GM10248 (cell line): ENCODE measurements at places on chromosomes 2 and 18.

DNA sequence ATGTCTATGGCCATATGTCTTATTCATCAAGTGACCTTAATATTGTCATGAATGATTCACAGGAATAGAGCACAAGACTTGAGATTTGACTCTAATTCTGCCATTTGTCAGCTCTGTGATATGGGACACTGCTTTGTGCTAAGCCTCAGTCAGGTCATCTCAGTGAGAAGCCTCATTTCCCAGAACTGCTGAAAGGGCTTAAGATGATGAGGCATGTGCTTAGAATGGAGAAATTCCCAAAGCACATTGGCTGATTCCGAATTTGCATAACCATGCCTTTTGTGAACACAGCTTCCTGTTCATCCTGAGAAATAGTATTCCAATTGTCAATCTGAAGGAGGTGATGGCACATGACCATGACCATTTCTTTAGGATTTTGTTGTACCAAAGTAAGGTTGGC is 218.1 kb downstream of the ALK start:
- DNase-seq, result no peak

DNA sequence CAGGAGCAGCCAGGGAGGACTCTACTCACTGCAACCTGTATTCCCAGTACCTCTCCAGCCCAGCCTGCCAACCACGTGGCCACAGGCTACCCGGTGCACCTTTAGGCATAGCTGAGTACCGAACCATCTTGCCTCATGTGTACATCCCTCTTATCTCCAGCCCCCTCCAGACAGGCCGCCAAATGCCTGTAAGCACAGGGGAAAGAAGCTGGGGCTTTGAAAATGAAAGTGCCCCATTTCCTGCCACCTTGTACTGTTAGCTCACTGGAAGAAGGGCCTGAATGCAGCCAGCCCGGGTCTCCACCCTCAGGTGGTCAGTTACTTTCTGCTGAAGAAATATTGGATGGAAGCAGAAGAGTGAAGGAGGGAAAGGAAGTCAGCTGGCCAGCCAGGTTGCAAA is 27.2 kb upstream of the RFX8 start:
- DNase-seq, result no peak

- no peak for DNase-seq
Observed at GRCh38 chr2:72846171-72847095, 20.6 kb upstream of the EXOC6B start.

DNA sequence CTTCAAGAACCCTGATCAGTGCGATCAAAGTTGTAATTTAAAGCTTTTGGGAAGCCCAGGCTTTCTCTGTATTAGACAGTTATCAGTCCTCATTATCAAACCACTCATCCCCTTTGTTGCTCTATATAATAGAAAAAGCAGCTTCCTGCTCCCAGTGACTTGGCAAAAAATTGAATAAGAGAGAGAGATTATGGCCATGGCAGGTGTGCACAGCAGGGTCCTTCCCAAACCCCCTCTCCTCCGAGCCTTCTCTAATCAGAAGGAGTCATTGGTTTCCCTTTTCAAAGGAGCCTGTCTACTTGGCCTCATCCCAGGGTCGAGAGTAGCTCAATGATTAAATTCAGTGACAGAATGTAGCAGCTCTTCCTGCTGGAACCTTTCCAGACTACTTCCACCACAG is 81.5 kb downstream of the SEMA4F start:
- DNase-seq, result no peak

- DNase-seq, result no peak
Observed at GRCh38 chr2:72191441-72191840, 43.8 kb upstream of the CYP26B1 start.

DNA sequence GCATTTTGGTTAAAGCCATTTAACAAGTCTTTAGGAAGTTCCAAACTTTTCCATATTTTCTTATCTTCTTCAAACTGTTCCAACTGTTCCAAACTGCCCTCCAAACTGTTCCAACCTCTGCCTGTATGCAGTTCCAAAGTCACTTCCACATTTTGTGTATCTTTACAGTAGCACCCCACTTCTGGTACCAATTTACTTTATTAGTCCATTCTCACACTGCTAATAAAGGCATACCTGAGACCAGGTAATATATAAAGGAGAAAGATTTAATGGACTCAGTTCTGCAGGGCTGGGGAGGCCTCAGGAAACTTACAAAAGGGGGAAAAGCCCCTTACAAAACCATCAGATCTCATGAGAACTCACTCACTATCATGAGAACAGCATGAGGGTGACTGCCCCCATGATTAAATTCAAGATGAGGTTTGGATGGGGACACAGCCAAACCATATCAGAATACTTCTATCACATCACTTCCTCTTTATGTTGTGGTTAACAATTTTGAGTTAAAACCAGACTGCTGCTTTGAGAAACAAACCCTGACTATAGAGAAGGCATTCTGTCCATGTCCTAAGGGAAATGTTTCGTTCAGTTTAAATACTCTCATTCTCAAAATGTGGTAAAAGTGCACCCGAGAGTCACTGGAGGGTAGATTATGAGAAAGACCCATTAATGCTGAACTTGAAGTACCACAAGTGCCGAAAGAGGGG is 11.0 kb downstream of the IL18R1 start:
- peak; percentile 20 for DNase-seq

- DNase-seq, result no peak
Observed at GRCh38 chr2:203734276-203734983, 28.0 kb downstream of the CD28 start.
